Naive thymus-derived CD8-positive, alpha-beta T cell (primary cell): ENCODE measurements at places on chromosomes 6 and 20.

DNA sequence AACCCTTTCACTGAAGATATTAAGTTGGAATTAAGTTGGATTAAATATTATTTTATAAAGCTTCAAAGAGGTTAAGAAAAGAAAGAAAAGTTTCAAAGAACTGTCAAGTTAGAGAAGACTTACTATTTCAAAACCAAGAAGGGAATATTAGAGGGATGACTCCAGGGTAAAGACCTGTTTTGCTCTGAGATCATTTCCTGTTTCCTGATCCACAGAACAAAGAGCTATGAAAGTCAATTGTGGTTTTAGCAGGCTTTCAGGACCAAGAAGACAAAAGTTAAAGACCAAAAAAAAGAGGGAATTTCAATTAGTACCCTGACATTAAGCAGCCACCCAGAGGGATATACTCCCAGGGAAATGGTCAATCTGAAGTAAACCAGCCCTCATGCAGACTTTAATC is 19.4 kb downstream of the ESF1 start:
- no peak for DNase-seq

GRCh38 chr6:161876231-161876630 is 602.4 kb upstream of the AGPAT4 start:
- DNase-seq = no peak

DNA sequence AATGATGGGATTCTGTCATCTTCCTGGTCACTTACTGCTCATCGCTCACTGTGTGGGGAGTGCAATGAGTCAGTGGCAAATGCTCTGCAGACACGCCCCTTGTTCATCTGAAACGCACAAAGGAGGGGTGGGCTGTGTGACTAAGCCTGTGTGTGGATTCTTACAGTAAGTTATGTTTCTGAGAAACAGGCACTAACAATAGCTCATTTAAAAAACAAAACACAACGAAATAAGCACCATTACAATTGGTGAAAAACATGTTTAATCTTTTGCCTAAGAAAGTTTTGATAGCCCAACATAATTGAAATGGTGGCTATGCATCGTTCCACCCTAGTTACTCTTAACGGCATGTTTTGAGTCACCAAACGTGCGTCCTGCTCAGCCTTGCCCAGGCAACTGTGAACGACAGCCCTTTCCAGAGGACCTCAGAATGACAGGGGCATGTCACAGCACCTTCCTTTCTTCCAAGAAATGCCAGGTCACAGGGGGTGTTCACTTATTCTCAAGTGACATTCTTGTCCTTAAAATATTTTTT is 118.4 kb upstream of the SGK1 start:
- no peak for DNase-seq

DNA sequence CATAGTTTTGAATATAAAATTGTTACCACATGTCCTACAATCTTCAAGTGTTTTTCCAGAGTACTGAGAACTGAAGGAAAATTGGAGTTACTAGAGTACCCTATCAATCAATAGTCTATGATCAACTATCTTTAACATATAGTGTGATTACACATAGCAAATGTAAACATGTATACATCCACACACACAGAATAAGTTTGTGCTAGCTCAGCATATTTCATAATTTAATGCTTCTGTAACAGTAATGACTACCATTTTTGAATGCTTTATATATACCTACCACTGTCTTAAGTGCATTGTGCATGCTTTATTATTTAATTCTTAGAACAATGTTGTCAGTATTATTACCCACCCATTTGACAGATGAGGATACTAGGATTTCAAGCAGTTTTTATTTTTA is 523.9 kb downstream of the HAO1 start:
- DNase-seq = no peak

- DNase-seq = no peak
These were observed 128.7 kb upstream of the TRAF3IP2 start for GRCh38 chr6:111734068-111735061.
